ENCODE measurements at places on chromosomes 6 and 20.

DNA sequence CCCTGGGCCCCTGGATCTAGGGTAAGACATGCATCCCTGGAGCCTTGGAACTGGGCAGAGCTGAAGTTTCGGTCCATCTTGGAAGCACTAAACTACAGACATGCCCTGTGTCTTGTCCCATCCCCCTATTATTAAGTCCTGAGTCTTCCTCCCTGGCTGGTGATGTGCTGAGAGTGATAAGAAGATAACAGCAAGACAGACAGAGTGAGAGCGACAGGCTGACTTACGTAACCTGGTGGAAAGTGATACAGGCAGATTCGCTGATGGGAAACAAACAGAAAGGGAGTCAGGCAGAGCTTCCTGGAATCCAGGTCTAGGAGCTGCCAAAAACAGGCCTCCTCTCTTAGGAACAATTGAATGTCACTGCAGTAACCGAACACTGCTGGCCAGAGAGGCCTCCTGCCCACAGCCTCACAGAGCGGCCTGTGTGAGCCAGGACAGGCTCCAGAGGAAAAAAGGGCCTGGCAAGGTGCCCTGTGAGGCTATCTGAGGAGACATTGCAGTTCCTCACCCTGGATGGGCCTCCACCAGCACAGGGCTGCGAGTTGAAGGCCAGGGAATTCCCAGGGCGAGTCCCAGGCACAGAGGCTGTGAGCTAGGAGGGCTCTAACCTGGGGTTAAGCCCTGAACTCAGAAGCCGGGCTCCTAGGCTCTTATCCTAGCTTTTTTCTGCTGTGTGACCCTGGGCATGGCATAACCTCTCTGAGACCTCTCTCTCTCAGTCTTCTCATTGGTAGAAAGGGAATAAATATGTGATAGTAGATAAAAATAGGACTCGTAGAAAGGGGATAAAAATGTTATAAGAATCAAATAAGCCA, 34.2 kb upstream of the B4GALT5 start:
- DNase-seq: no peak

- no peak for DNase-seq
Observed at GRCh38 chr20:20820785-20821483, 108.5 kb upstream of the RALGAPA2 start.

DNA sequence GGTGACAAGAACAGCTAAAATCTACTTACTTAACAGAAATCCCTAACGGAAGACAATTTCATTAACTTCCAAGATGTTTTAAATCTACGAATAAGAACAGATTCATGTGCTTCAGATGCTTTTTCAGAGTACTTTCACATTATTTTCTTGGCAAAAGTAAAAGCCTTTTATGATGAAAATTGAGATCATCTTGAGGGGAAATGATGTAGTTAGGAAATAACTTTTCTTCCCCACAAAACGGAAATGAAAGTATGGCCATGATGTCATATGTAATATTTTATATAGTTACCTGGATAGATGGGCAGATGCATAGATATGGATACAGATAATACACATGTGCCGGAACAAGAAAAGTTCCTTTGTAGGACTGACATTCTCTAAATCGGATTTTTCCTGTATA, 32.8 kb downstream of the SASH1 start:
- DNase-seq: no peak

DNA sequence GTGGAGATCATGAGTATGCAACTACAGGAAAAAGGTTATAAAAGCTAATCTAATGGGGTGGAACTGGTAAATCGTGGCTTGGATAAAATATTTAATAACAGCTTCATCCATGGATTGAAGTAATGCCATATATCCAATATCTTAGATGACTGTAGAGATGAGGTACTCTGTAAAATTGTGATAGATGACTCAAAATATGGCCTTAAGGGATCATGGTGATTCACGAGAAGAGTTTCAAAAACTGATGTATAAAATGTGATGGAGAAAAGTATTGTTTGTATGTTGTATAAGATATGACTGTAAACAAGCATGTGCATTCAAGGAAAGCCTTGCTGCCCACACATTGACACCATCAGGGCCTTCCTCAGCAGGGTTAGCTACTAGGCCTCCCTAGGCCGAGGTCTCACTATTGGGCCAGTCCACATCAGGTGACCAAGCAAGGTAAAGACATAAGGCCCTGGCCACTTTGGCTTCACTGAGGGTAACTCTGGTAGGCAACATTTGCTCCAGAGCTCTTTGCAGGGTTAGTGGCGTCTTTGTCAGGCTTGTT, 17.7 kb upstream of the CCN6 start:
- no peak for DNase-seq

GRCh38 chr6:88013015-88013414, 34.6 kb upstream of the SPACA1 start:
- no peak for DNase-seq

GRCh38 chr6:54426995-54427394, 118.8 kb downstream of the TINAG start:
- DNase-seq: no peak

DNA sequence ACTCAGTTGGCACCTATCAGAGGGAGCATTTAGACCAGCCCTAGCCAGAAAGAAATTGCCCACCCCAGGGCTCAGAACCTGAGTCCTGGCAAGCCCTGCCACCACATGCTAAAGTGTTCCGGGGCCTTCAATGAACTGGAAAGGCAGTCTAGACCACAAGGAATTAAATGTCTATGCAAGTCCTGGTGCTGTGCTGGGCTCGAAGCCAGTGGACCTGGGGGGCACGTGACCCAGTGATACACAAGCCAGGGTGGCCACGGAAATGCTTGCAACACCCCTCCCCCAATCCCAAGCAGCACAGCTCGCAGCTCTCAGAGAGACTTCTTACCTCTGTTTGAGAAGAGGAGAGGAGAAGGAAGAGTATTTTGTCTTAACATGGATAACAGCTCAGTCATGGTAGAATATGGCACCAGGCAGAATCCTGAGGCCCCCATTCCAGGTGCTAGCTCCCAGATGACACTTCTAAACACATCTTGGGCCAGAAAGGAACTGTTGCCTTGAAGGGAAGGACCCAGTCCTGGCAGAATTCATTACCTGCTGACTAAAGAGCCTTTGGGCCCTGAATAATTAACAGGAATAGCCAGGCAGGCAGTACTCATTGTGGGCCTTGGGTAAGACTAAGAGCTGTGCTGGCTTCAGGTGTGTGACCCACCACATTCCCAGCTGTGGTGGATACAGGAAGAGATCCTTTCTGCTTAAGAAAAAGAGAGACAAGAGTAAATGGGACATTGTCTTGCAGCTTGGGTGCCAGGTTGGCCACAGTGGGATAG, 111.3 kb downstream of the BTBD9 start:
- no peak for DNase-seq

- no peak for DNase-seq
Observed at GRCh38 chr20:61219021-61219431, 33.0 kb upstream of the CDH4 start.

- DNase-seq: no peak
Observed at GRCh38 chr6:77424761-77425160, 38.5 kb downstream of the HTR1B start.

DNA sequence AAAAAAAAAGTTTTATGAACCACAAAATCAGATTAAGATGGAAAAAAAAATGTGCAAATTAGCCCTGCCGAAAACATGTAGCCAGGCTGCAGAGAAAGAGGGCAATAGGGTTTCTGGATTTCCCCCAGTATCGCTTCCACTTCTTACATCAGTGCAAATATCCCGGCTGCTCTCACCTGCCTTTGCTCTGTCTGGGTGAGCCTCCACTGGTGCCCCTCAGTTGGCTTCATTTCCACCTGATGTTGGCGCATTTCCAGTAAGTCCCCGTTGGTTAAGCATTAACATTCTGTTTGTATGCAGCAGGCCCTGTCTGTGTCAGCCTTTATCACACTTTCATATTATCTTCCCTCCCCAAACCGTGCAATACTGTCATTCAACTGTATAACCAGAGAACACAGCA, 215.1 kb downstream of the CBLN4 start:
- DNase-seq: no peak

DNA sequence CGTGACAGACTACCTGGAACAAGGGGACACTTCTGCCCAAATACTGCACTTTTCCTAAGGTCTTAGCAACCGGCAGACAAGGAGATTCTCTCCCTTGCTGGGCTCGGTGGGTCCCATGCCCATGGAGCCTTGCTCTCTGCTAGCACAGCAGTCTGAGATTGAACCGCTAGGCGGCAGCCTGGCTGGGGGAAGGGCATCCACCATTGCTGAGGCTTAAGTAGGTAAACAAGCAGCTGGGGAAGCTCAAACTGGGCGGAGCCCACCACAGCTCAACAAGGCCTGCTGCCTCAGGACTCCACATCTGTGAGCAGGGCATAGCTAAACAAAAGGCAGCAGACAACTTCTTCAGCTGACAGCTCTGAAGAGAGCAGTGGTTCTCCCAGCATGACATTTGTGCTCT, 87.8 kb upstream of the ASCC3 start:
- DNase-seq: no peak

GRCh38 chr20:48350313-48350988, 477.3 kb downstream of the PREX1 start:
- no peak for DNase-seq

- no peak for DNase-seq
Observed at GRCh38 chr6:135296715-135297114, 115.6 kb downstream of the MYB start.

DNA sequence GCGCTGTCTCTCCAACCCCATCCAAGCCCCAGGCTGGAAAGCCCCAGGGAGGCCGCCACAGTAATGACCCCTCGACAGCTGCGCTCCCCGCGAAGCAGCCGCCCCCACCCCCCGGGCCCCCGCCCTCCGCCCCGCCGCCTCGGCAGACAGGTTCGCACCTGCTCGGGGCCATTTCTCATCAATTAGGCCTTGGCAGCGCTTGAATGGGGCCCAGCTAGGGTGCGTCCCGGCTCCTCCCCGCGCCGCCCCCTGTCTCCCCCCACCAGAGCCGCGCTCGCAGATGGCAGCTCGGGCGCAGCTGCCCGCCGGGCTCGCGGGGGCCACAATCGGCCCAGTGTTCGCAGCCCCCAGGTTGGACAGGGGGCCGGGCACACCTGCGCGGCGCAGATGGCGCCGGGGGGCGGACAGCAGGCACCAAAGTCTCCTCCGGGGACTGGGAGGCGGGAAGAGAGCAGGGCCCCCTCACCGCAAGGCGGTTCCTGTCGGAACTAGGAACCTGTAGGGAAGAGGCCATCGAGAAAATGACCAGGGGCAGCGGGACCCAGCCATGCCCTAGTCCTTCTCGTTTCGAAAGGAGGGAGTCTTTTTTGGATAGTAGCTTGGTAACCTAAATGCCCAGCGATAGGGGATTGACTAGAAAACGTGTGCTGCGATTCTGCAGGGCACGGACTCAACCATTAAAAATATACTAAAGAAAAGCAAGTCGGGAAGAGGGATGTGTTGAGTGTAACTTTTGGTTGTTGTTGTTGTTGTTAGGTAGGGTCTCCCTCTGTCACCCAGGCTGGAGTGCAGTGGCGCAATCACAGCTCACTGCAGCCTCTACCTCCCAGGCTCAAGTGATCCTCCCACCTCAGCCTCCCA, 83.2 kb upstream of the EYA2 start:
- DNase-seq: no peak

GRCh38 chr20:24376311-24377099, 92.9 kb upstream of the SYNDIG1 start:
- no peak for DNase-seq
